ENCODE measurements at places on chromosomes 5 and 9.
A peak's percentile ranks its signal among the peaks of the same experiment; 100 is the strongest.

DNA sequence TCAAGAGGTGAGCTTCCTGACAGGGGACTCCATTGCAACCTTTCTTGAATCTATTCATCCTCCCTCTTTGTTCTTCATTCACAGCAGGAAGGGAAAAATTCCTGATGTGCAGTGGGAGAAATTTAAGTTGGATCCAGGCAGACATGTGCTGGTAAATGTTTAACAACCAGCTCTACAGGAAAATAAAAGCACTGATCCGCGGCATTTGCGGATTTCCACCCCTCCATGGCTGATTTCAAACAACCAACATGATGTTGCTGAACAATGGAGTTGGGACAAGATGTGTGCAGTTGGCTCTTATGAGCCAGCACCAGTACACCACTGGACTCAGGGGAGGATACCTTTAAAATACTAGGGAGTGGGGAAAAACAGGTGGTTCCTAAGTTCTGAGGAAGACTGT is 47.0 kb downstream of the SPRY4 start:
- no peak for DNase-seq

GRCh38 chr9:15101095-15101494 is 190.9 kb upstream of the FREM1 start:
- no peak for DNase-seq

DNA sequence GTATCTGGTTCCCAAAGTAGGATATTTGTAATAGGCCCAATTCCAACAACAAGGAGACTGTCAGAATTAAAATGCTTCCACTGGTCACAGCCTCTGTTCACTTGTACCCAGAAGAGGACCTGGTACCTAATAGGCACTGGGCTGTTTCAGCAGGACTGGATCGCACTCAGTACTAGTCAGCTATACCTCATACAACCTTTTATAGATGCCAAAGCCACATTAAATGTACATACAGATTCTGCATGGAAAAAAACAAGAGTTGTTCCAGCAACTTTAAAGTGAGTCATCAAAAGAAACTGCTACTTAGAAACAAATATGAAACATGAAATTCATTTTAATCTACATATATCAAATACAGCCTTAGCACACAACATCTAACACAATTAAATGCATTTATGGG is 87.5 kb downstream of the GPR21 start:
- peak; percentile 40 for DNase-seq

GRCh38 chr5:150408231-150408943 is 4.3 kb downstream of the CD74 start:
- DNase-seq = no peak

- DNase-seq = peak; percentile 64
These were observed 49.0 kb downstream of the PTTG1 start for GRCh38 chr5:160470437-160471361.

DNA sequence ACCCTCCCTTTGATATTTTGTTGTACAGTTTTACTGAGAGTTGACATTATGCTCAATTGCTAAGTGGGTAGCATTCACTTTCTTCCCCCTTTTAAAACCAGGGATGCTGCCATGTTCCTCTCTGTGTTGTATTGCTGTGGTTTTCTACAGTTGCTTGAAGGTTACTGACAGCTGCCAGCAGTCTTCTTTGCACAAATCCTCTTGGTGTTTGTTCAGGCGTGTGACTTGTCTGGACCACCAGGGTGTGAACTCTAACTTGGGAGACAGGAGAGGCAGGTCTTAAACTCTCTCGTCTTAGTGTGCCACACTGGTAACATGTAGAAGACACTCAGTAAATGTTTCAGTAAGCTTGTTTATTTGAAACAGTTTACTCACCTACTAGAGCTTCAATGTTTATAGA is 25.1 kb downstream of the SLC44A1 start:
- DNase-seq = no peak

DNA sequence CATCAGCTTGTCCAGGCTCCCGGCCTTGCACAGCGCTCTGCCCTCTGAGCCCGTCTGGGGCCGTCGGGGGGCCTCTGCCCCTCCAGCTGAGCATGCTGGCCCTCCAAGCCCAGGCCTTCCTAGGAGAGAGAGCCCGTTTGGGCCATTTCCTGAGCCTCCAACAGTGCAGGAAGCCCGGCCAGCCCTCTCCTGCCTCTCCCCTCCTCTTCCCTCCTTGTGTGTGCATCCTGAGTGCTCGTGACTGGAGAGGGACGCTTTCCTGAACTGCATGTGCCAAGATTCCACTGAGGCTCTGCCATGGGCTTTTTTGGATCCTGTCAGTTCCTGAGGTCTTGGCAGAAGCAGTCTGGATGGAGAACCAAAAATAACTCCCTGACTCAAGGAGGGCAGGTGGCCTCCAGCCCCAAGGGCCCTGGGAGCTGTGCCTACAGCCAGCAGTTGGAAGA is 15.6 kb downstream of the OLFM1 start:
- no peak for DNase-seq

- no peak for DNase-seq
These were observed 556.5 kb downstream of the GABRG2 start for GRCh38 chr5:162624110-162624509.

DNA sequence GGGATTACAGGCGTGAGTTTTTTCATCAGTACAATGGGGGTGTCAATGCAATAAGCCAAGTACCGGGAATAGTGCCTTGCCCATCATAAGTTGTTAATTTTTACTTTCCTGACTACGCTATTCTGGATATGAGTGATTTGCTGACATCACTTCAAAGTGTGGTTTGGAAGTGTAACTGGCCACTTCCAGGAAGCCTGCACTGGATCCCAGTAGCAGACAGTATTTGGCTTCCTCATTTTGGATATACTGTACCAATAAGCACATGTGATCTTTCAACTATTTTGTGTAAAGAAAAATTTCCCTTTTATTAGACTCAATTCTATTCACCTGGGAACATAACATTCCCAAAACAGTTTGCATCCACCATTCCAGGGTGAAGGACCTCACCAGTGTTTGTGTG is 417.7 kb upstream of the KLF4 start:
- DNase-seq = no peak

DNA sequence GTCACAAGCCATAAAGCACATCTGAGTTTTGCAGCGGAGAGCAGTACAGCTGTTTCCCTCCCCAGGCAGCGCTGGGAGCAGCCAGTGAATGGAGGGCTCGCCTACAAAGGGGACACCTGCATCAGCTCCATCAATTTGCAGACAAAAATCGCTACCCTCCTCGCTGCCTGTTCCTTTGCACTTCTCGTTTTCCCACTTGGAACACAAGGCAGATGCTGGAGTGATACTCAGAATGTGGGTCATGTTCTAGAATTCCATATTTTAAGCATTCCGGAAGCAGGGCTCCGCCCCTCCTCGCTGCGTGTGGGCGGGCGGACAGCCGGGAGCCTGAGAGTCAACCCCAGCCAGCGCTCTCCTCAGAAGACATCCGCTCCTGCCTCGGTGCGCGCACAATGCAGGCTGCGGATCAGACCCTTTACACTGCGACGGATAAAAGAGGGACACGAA is 92.1 kb downstream of the LMNB1 start:
- peak; percentile 59 for DNase-seq

- no peak for DNase-seq
These were observed 1.8 kb upstream of the MYORG start for GRCh38 chr9:34378376-34379060.

DNA sequence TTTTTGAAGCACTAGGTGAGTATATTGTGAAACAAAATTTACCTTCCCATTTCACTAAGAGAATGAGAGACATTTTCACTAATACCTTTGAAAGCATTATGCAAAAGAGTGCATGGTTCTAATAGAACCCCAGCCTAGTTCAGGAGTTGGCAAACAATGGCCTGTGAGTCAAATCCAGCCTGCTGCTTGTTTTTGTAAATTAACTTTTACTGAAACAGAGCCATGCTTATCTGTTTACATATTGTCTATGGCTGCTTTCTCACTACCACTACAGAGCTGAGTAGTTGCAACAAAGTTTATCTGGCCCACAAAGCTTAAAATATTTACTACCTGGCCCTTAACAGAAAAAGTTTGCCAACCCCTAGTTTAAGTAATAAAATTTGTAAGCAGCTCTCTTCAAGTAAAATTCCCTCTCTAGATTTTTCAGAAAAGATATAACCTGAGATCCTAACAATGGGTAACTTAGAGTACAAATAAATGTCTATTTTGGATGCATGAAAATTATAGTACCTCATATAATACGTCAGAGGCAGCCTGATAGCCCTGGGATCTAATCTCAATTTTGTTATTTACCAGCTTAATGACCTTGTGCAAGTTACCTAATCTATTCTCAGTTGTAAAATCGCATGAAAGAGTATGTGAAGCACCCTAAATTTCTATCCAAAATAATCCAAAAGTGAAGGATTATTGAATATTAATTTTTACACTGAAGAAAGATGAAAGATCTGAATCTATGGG is 50.7 kb upstream of the ARL15 start:
- peak; percentile 48 for DNase-seq

- DNase-seq = peak; percentile 82
These were observed 137.6 kb downstream of the SUSD1 start for GRCh38 chr9:112037281-112038016.

GRCh38 chr5:111743988-111744387 is 13.0 kb downstream of the NREP start:
- DNase-seq = peak; percentile 76

- DNase-seq = peak; percentile 77
These were observed 90.5 kb upstream of the TNC start for GRCh38 chr9:115208501-115208900.

DNA sequence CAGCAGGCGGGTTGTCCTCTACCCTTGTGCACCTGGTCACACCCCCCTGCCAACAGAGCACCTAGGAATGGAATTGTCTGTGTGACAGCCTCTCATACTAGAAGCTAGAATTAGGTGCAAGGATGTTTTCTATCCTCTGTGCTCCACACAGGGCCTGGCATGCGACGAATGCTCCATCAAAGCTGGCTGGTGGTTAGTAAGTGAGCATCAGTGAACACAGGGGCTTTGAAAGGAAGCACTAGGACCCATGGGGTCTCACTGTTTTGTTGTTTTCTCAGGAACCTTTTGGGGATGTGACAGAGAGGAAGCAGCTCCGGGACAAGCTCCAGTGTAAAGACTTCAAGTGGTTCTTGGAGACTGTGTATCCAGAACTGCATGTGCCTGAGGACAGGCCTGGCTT is 32.3 kb downstream of the GALNT12 start:
- no peak for DNase-seq

- DNase-seq = no peak
These were observed 222.6 kb downstream of the MEF2C start for GRCh38 chr5:88660264-88660946.

DNA sequence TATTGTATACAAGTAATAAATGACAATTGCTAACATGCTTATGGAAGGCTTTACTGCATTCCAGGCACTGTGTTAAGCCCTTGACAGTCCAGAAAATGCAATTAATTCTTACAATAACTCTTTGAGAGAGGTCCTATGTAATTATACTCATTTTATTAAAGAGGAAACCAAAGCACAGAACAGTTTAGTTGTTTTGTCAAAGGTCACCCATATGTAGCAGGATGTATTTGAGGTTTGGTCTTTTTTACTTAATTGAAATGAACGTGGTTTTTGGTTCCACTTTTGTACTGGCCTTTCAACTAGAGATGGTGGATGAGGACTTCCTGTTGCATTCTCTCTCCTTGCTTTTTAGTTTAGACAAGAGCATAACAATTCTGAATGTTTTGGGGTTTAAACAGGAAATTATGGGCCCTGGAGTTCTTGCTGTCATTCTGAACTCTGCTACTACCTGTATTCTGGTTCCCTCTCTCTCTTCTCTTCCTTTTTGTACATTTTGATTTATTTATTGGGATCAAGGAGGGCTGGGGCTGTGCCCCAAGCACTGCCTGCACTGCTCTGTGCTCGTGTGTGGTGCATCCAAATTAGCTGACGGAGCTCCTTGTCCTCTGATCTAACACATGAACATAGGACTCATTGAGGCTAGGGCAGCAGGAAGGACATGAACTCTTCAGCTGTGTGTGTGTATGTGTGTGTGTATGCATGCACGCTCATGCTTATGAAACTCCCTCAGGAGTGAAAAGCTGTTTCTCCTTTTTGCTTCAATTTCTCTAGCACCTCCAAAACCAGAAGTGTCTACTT is 47.4 kb downstream of the SLC28A3 start:
- DNase-seq = no peak

GRCh38 chr5:37774912-37775483 is 64.8 kb downstream of the GDNF start:
- DNase-seq = peak; percentile 35

DNA sequence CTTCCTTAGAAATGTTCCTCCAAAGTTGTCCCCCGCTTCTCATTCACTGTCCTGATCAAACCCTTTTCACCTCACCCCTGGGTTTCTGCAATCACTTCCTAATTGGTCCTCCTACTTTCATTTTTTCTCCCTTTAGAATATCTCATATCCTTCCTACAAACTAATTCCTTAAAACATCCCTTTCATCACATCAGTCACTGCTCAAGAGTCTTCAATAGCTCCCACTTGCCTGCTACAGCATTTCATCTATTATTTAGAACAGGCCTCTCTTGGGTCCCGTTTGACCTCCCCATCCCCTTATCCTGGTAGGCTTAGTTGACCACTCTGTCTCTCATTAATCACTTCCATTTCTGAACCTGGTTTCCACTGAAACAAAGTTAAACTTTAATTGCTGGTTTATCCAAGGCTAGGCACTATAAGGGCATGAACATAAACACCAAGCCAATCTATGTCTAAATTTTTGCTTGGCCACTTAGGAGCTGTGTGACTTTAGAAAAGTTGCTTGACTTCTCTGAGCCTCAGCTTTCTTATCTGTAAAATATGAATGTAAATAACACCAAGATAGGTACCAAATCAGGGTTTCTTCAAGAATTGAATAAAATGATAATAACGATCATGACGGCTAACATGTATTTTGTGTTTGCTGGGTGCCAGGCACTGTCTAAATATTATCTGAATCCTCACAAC is 202.1 kb upstream of the WWC1 start:
- DNase-seq = no peak

All from adipocyte (in vitro differentiated cells).